ENCODE measurements at places on chromosomes 4 and X. TPM values are rescaled to one million over a fixed set of nuclear protein-coding genes. Genes with fewer than 3 reads are reported as not detected.

The GLRA2 gene
- total RNA-seq, result not detected

The TEX13B gene
- not detected for total RNA-seq

The CENPI gene
- 17.4 TPM for total RNA-seq

- DNase-seq, result no peak
- H3K27me3 ChIP-seq, result no peaks in the 10 kb centered on the region
- H3K27ac ChIP-seq, result no peak overlapping the region
Measured at GRCh38 chr4:72689923-72690322, 120.9 kb upstream of the ADAMTS3 start.

DNA sequence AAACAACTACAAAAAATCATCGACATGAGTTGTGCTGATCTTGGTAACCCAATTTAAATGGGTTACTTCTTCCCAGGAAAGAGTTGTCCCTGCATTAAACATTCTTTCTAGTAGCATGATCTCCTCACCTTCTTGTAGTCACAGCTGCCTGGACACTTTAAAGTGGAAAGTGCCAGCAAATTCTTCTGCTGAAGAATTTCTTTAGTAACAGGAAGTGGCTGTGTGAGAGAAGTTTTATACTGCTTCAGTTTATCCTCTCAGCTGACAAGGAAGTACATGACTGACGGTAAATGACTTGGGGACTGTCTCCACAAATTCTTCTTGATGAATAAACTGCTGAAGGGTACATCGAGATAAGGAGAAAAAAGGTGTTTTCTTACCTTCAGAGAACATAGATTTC is 18.2 kb upstream of the TNIP3 start:
- H3K4me3 ChIP-seq, result no peak overlapping the region
- DNase-seq, result no peak
- no peaks in the 10 kb centered on the region for H3K4me1 ChIP-seq
- no peaks in the 10 kb centered on the region for H3K36me3 ChIP-seq
- no peaks in the 10 kb centered on the region for H3K27me3 ChIP-seq
- H3K27ac ChIP-seq, result no peak overlapping the region

- H3K4me3 ChIP-seq, result no peak overlapping the region
- H3K4me1 ChIP-seq, result peaks cover 23% of the 10 kb centered on the region
Measured at GRCh38 chrX:31337332-31337731, 265.5 kb upstream of the FTHL17 start.

GRCh38 chr4:92791871-92792440 is 488.2 kb downstream of the GRID2 start:
- H3K4me1 ChIP-seq, result no peaks in the 10 kb centered on the region
- no peak for DNase-seq
- H3K36me3 ChIP-seq, result no peaks in the 10 kb centered on the region
- H3K4me3 ChIP-seq, result no peak overlapping the region

DNA sequence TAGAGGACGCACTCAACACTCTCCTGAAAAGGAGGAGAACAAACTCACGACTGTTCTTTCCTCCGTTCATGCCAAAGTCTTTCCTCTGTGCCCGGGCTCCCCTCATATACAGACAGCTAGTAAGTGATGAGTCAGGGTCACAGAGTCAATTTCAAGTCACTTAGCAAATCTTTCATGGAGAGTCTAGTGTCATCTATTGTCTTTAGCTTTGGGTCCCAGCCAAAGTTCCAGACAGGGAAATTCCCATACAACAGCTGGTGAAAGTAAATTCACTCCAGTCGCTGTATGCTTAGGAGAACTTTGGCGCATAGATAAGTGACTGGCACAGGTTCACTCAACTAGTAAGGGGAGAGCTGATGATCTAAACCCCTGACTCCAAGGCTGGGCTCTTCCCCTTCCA is 226.5 kb downstream of the MID1 start:
- no peak for DNase-seq
- H3K27me3 ChIP-seq, result no peaks in the 10 kb centered on the region
- no peak overlapping the region for H3K4me3 ChIP-seq
- H3K27ac ChIP-seq, result no peak overlapping the region
- H3K4me1 ChIP-seq, result no peaks in the 10 kb centered on the region
- H3K36me3 ChIP-seq, result no peaks in the 10 kb centered on the region

DNA sequence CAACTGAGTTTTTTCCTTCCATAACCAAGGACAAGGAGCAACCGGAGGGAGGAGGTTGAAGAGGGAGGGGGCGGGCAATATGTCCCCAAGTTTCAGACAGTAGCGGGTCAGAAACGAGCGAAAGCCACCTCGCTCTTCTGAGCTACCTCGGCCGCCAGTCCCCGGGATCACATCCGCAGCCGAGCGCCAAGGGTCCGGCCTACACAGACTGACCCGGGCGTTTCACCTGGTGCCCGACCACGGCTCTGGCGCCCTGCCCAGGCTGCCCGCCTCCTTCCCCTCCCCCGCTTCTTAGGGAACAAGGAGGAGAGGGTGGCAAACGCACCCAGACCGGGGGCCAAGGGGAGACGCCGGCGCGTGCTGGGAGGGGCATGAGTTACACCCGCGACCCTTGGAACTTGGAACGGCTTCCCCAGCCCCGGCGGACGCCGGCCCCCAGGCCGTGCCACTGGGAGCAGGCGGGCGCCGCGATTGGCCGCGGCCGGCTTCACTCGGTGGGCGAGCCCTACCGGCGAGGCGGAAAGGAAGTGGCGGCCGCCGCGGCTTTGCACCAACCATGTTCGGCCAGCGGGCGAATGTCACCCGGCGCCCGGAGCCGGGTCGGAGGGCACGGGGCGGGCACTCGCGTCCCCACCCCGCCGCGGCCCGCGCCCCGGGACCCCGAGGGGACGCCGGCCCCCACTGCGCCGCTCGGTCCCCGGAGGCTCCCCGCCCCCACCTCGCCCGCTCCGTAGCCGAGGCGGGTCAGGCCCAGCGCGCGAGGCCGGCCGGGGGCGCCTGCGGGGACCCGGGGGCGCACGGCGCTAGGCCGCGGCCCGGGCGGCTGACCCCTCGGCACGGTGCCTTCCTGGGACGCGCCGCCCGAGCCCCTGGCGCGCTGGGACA is 1.5 kb downstream of the IRF2 start:
- no peaks in the 10 kb centered on the region for H3K27me3 ChIP-seq
- no peaks in the 10 kb centered on the region for H3K36me3 ChIP-seq
- H3K4me3 ChIP-seq, result peak overlapping the region; percentile 89

DNA sequence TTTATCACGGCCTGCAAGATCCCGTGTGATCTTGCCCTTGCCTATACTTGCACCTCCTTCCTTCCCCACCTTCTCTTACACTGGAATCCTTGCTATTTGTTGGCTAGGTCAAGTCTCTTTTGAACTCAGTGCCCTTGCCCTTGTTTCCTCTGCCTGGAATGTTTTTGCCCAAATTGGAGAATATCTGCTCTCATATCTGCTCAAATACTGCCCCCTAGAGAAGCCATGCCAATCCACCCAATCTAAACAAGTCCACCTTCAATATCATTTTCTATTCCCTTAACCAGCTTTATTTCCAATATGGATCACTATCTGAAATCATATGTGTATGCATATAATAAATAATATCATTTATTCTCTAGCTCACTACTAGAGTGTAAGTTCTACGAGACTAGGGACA is 1044.2 kb upstream of the FTHL17 start:
- H3K4me1 ChIP-seq, result no peaks in the 10 kb centered on the region
- H3K4me3 ChIP-seq, result no peak overlapping the region
- DNase-seq, result no peak
- H3K27me3 ChIP-seq, result no peaks in the 10 kb centered on the region
- H3K36me3 ChIP-seq, result no peaks in the 10 kb centered on the region

All from liver (tissue), 10 donors.